ENCODE measurements at places on chromosomes 6 and 20.

- no peak for DNase-seq
These were observed 6.6 kb upstream of the ARFGAP1 start for GRCh38 chr20:63265891-63266515.

DNA sequence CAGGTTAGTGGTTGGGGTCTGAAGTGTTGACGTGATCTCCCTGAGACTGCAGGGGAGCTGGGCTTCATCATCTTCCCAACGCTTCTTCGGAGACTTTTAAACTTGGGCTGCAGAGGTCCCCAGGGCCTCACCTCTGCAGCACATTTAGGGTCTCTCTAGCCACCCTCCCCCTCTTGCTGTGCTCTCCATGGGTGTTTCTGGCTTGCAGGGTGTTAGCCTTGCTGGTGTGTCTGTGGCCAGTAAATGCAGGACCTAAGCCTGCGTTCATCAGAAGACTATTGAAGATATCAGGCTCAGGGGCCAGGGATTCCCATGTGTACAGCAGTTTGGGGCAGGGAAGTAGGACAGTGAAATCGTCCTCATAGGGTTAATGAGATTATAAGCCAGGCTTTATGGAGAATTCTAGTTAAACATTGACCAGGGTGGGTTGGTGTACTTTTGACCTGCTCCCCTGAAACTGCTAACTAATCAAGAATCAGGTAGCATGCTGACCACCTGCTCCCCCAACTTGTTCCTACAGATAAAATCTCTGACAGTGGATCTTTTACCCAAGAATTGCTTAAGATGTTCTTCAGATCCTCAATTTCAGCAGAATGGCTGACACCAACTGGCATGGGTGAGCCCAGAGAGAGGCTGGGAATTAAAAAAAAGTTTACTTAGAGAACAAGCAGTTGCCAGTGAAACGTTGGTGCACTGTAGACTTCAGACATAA, 3.8 kb upstream of the DDO start:
- no peak for DNase-seq

DNA sequence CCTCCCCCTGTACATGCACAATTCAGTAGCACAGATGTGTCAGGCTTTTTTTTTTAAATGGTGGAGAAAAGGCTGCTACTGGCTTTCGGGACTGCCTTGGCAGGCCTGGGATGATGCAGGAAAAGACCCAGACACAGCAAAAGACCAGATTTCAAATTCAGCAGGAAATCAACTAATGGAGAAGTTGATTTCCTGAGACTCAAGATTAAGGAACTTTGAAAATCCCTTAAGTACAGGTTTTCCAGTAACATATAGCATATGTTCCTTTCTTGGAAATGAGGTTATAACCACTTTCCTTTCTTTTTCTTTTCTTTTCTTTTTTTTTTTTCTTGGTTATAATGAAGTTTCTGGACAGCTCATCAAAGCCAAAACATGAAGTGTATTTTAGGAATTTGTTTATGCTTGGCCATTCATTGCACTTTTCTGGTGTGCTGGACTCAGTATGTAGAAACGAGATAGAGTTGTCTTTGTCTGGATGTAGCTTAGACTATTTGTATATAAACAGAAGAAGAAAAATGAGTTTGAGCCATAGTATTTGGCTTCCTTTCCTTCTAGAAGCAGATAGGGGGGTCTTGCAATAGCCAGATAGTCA, 119.4 kb downstream of the SASH1 start:
- no peak for DNase-seq

DNA sequence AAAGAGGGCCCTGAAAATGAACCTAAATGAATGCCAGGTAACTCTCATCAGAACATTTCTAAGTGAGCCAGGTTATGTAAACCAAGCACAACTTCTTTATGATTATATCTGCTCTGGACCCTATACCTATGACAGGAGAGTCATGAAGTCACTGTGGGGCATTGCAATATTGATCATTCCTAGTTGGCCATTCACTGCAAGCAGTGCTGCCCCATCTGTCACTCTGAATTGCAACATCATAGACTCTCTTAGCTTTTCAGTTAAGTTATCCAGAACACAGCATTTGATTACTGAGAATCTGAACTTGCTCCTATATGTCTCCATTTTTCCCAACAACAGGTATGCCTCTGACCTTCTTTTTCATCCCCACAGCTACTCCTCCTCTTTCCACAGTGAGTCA, 3.3 kb downstream of the COL21A1 start:
- no peak for DNase-seq

- no peak for DNase-seq
These were observed 52.5 kb downstream of the MMUT start for GRCh38 chr6:49410564-49410963.

DNA sequence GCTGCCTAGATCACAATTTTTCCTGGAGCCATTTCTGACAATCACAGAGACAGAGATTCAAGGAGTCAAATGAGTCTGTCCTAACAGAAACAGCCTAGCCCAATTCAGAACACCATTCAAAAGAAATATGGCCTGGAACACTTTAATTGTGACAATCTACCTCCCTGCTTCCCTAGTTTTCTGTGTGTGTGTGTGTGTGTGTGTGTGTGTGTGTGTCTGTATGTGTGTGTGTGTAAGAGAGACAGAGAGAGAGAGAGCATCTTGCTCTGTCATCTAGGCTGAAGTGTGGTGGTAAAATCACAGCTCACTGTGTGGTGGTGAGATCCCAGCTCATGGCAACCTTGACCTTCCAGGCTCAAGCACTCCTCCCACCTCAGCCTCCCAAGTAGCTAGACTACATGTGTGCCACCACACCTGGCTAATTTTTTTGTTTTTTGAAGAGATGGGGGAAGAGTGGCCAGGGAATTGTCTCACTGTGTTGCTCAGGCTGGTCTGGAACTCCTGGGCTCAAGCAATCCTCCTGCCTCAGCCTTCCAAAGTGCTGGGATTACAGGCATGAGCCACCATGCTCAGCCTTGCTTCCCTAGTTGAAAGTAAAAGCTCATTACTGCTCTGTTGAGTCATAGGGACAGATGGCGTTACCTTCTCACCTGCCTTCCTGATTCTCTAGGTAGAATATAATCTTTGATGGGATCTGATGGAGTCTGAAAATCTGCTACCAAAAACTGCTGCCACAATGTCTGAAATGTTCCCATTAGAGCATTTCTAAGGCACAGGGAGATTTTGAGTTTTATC, 89.6 kb upstream of the BEND6 start:
- no peak for DNase-seq
